ENCODE measurements at places on chromosomes 5 and 9. TPM values are rescaled to one million over a fixed set of nuclear protein-coding genes. Genes with fewer than 3 reads are reported as not detected.

Gene HNRNPH1
- 458 TPM for total RNA-seq

Gene SPINK1
- total RNA-seq, result not detected

Gene CTXN3
- not detected for total RNA-seq

Gene CCDC183
- 0.22 TPM for total RNA-seq

Gene FOXD4L3
- not detected for total RNA-seq

Gene TMEM171
- 0.40 TPM for total RNA-seq

Gene PCDHB8
- total RNA-seq, result 0.44 TPM

Measured in lung microvascular endothelial cell (primary cell).